ENCODE measurements at places on chromosomes 4 and X.

DNA sequence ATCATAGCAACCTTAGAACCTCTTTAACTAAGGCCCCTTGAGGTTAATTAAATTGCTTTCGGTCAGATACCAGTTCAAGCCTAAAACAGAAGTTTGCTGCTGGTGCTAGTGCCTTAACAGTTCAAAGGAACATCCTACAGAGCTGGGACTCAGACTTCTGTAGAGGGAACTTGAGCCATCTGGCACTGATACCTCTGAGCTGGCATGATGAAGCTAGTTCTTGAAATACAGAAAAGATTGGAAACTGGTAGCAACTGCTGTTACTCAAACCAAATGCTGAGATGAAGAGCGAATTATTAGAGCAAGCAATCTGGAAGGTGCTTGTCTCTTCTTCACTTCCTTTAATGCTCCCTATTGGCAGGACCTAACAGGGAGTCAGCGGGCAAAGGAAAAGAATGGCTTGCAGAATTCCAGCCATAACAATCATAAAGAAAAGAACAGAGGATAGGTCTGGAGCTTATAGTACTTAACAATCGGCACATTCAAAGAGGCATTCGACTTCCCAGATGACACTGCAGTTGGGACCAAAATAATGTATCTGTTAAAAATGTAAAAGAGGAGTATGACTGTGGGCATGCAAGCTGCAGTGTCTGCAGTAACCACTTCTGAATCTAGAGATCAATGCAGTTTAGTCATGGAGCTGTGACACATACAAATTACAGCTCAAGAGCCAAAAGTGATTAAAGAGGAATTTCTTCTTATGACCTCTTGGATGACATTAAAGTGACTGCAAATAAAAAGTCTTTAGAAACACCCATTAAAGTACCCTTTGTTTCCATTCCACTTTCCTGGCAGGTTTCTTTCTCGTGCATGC is 298.9 kb downstream of the PDGFC start:
- H3K4me3 ChIP-seq, result no peak overlapping the region
- H3K27ac ChIP-seq, result no peak overlapping the region
- H3K27me3 ChIP-seq, result no peaks in the 10 kb centered on the region
- no peaks in the 10 kb centered on the region for H3K4me1 ChIP-seq
- no peaks in the 10 kb centered on the region for H3K36me3 ChIP-seq

GRCh38 chrX:153741446-153741845 is 16.8 kb downstream of the ABCD1 start:
- no peaks in the 10 kb centered on the region for H3K27me3 ChIP-seq
- no peak for DNase-seq
- H3K4me1 ChIP-seq, result no peaks in the 10 kb centered on the region
- H3K27ac ChIP-seq, result no peak overlapping the region
- no peaks in the 10 kb centered on the region for H3K36me3 ChIP-seq

- no peak overlapping the region for H3K4me3 ChIP-seq
- no peak overlapping the region for H3K27ac ChIP-seq
- H3K4me1 ChIP-seq, result no peaks in the 10 kb centered on the region
- H3K36me3 ChIP-seq, result no peaks in the 10 kb centered on the region
These were observed 60.7 kb downstream of the SPATA4 start for GRCh38 chr4:176134670-176135069.

GRCh38 chr4:143362349-143363046 is 25.8 kb downstream of the GAB1 start:
- H3K36me3 ChIP-seq, result no peaks in the 10 kb centered on the region
- H3K27ac ChIP-seq, result no peak overlapping the region
- no peak for DNase-seq
- H3K4me3 ChIP-seq, result no peak overlapping the region

- H3K27me3 ChIP-seq, result no peaks in the 10 kb centered on the region
- no peak overlapping the region for H3K4me3 ChIP-seq
- peaks cover 28% of the 10 kb centered on the region for H3K36me3 ChIP-seq
- peaks cover 6% of the 10 kb centered on the region for H3K4me1 ChIP-seq
These were observed 39.4 kb downstream of the CENPU start for GRCh38 chr4:184694412-184694956.
